ENCODE measurements at places on chromosomes 16 and 17.

DNA sequence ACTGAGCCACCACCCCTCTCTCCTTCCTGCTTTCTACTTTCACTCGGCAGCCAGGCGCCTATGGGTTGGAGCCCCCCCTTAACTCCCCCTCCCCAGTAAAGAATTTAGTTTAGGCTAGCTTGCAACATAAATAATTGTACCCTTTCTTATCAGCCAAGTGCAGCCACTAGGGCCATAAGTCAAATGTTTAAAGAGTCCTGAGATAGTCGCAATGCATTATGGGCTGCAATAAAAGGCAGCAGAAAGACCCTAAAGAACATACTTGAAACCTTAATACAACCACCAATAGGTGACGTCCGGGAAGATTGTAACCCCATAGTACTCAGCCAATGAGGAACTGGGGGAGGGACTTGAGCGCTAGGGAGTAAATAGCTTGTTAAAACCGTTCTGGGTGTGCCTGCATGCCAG, 40.5 kb downstream of the C16orf82 start:
- DNase-seq, result no peak

GRCh38 chr16:55482056-55482455, 3.1 kb downstream of the MMP2 start:
- DNase-seq, result no peak

GRCh38 chr16:87119168-87119567, 198.0 kb downstream of the C16orf95 start:
- no peak for DNase-seq

DNA sequence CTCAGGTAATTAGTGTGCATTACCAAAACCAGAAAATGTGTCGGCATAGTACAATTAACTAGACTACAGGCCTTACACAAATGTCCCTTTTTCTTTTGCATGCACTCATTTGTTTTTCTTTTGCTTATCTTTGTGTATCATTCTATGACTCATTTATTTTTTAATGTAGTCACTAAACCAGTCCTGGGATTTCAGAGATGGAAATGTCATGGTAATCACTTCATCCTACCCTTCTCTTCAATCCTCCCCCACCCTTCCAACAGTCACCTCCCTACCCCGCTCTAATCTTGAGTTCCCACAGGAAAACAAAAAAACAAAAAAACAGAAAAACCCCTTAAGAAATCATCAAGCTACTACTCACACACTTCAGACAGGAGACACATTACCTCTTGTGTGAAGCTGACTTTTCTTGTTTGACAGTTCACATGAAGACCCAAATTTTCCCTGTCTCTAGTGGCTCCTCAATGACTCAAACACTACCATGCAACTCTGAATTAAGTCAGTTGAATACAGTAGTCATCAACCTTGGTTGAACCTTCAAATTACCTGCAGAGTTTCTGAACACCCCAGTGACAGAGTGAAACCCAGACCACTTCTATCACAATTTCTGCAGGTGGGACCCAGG, 242.4 kb upstream of the SALL1 start:
- no peak for DNase-seq

DNA sequence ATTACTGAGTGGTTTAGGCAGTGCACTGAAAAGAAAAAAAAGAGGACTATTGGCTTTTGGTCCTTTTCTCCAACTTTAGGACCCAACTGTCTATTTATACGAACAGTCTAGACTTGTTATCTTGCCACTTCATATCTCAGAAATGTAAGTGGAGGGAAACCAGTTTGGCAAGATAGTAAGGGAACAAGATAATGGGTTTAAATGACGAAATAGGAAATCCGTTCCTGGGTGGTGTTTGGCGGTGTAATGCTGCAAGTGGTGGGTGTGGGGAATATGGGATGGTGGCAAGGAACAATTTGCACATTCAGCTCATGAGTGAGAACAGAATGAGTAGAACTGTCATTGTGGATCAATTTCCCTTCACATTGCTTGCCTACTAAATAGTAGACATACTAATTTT, 44.7 kb downstream of the GRB7 start:
- no peak for DNase-seq

- DNase-seq, result no peak
Measured at GRCh38 chr16:85394456-85395206, 218.5 kb upstream of the GSE1 start.

GRCh38 chr17:81925860-81926450, 1.6 kb downstream of the MAFG start:
- no peak for DNase-seq

GRCh38 chr16:82653550-82654511, 27.1 kb downstream of the CDH13 start:
- DNase-seq, result peak; percentile 39

GRCh38 chr16:17983114-17983513, 353.4 kb downstream of the NPIPA8 start:
- no peak for DNase-seq

DNA sequence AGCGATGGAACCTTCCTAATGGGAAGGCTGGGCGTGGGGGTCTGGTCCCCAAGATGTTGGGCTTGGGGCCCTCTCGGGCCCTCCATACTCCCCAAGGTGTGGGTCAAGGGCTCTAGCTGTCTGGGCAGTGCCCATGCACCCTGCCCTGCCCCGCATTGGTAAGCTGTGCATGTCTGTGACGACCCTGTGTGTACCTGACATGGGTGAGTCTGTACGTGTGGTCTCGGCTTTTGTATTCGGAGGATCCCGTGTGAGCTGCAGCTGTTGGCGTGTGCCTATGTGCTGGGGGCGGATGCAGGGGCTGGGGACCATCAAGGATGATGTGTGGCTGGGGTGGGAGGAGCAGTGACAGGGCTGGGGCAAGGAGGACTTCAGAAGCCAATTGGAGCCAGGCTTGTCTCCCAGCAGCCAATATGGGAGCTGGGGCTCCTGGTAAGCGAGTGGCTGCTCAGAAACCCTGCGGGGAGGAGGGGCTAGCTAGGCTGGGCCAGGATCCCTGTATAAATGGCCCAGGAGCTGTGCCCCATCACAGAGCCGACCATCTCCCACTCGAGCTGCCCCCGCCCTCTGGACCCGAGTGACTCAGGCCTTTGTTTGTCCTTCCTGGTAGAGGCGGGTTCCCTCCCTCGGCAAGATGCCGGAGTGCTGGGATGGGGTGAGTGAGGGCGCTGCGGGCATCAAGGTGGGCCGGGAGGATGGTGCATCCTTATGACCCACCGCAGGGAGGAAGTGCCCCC, at the start of gene NDRG4:
TSS of gene NDRG4 (plus strand) at position 529 of the 737 bp plus-strand sequence. CDS start at position 635, 106 bp downstream.
- DNase-seq, result peak; percentile 84

DNA sequence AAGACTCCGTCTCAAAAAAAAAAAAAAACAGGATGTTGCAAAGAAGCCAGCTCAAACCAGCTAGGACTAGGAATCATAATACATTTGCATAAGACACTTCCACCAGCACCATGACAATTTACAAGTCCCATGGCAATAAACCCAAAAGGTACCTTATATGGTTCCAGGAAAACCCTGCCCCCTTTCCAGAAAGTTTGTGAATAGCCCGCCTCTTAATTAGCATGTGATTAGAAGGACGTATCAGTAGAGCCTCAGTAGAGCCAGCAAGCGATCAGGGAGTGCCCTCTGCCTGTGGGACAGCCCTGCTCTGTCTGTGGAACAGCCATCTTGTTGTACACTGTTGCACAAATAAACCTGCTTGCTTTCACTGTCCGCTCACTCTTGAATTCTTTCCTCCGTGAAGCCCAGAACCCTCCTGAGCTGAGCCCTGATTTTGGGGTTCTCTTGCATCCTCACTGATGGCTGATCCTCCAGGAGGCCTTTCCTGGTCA, 14.0 kb downstream of the NUPR1 start:
- DNase-seq, result no peak

- no peak for DNase-seq
Measured at GRCh38 chr16:51565184-51565583, 414.1 kb upstream of the SALL1 start.

GRCh38 chr16:10584981-10585438, 4.6 kb upstream of the EMP2 start:
- DNase-seq, result no peak

- DNase-seq, result no peak
Measured at GRCh38 chr17:43547659-43548256, 1.6 kb upstream of the ETV4 start.

DNA sequence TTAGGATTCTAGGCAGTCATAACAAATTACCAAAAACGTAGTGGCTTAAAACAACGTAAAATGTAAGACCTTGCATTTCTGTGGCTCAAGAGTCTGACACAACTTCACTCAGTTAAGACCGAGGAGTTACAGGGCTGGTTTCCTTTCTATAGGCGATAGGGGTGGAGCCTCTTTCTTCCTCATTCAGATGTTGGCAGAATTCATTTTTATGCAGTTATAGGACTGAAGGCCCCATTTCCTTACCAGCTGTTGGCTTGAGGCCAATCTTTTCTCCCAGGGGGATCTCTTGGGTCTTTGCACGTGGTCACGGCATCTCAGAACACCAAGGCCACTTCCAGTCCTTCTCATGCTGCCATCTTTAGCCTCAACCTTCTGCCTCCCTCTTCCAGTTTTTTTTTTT, 145.2 kb downstream of the KCNJ2 start:
- DNase-seq, result no peak

DNA sequence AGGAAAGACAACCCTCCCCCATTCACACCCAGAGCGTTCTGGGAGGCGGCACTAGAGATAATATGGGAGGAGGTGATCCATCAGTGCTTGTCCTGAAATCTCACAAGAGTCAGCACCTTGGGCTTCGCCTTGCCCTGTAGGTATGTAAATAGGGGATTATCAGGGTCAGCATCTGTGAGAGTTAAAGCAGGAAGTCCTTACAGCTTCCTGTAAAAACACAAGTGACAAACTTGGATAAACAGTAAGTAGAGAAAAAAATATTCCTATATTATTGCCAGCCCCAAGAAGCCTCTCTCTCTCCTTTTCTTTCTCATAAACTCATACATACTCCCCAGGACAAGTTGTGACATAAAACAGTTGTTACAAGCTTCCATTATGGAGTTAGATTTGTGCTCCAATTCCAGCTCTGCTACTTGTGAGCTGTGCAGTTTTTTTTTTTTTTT, 187.7 kb downstream of the MAF start:
- no peak for DNase-seq

DNA sequence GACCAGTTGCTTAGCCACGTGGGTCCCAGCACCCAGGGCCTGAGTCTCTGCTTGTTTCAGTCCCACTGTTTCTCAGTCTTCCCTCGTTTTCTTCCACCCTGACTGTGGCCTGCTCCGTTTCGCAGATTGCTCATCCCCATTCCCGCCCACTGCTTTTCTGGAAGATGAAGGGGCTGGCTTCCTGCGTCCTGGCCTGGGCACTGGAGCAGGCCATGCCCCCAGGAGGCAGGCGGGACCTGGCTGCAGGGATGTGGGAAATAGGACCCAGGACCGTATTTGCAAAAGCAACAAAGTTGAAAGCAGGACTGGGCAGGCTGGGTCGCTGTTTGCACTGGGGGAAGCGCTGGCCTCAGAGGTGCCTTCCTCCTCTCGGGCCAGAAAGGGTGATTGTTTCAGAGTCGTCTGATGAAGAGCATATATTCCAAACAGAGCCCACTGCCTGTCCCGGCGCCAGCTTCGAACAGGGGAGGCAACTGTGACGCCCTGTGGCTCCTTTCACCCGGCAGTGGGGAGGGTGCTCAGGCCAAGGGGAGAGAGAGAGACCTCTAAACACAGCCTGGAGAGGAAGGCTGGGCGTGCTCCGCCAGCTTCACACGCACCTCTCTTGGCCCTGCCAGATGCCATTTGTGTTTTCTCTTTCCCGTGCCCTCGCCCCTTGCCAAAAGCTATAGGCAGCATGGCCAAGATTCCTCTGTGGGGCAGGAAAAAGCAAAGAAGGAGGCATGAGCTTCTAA, 108.6 kb downstream of the CMIP start:
- DNase-seq, result no peak

DNA sequence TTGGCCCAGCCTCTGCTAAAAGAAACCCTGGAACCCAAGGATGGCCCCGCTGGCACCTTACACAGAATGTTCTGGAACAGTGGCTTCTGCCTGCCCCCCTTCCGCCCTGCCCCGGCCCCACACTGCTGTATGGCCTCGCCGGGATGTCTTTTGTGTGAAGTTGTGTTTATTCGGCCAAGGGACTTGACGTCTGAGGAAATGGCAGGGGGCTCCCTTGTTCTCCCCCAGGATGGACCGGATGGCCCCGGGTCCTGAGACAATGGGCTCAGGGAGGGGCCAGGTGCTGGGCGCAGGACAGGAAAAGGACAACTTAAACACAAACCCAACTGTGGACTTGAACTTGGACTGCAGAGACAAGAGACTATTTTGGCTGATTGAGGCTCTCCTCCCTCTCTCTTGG, 81.6 kb upstream of the GSE1 start:
- DNase-seq, result no peak

GRCh38 chr16:75088934-75089333, 27.6 kb downstream of the LDHD start:
- DNase-seq, result no peak

DNA sequence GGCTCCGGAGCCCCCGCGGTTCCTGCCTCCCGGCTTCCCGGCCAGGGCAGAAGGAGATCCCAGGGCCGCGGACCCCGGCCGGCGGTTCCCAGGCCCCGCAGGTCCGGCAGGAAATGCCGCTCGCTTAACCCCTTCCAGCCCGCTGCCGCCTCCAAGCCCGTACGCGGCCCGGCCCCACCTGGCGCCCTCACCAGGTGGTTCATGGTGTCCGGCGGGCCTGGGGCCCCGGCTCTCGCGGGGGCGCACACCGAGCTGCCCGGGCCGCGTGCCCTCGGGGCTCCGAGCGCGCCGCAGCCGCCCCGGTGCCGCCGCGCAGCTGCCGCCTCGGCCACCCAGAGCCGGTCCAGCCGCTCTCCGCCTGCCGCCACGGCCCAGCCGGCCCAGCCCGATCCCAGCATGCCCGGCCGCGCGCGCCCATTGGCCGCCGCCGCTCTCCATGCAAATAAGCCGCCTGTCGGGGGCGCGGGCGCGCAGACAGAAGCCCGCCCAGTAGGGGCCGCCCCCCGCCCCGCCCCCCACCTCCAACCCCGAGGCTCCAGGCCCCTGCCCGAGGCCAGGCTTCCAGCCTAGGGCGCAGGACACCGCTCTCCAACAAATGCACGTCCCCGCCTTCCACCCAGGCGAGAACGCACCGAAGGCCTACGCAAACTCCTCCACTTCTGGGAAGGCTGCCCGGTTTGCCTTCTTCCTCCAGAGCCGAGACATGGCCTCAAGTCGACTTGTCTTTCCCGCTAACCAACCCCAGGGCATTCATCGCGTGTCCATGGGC, at the start of gene BCAR1:
TSS of gene BCAR1 (minus strand) at position 345 of the 769 bp plus-strand sequence. CDS start at position 203, 142 bp downstream.
- DNase-seq, result peak; percentile 93

DNA sequence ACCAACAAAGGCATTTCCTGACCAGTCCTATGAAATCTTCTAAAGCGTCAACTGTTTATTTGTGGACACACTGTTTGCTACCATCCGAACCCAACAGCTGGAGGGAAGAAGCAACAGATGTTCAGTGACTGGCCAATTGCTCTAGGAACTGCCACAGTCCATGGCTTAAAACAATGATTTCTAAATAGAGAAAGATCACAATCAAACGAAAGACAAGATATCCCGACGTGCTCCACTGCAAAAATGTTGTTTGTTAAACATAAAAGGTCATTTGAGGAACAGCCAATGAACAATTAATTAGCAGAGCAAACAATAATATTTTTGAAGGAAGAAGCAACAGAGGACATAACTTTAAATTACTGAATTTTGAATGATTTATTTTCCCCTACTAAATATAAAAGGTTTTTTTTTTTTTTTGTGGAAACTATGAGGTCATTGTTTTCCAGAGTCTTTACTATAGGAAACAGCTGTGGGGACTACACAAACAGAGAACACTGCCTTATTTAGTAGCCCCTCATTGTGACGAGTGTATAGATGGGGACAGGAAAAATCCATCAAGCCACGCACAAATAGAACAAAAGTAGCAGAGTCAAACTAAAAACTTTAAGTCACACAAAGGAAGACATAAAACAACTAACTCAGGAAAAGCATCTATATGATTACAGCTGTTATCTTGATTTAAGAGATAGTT, 17.2 kb downstream of the USP31 start:
- DNase-seq, result no peak
